Skin of body (tissue), 3 donors: ENCODE measurements at places on chromosomes 5 and 9. TPM values are rescaled to one million over a fixed set of nuclear protein-coding genes. Genes with fewer than 3 reads are reported as not detected.

The INSL6 gene
- not detected for total RNA-seq

The PKD2L2 gene
- total RNA-seq: 0.10 TPM

The C5orf46 gene
- total RNA-seq: 5.0 TPM

The ANKDD1B gene
- 1.6 TPM for total RNA-seq

The PCDHGA4 gene
- total RNA-seq: 2.9 TPM

The PIP5K1B gene
- 5.0 TPM for total RNA-seq

The CDC37L1 gene
- total RNA-seq: 17.4 TPM

The FAXDC2 gene
- 26.7 TPM for total RNA-seq

GRCh38 chr5:10712574-10713366, 48.3 kb downstream of the DAP start:
- no peak for DNase-seq

DNA sequence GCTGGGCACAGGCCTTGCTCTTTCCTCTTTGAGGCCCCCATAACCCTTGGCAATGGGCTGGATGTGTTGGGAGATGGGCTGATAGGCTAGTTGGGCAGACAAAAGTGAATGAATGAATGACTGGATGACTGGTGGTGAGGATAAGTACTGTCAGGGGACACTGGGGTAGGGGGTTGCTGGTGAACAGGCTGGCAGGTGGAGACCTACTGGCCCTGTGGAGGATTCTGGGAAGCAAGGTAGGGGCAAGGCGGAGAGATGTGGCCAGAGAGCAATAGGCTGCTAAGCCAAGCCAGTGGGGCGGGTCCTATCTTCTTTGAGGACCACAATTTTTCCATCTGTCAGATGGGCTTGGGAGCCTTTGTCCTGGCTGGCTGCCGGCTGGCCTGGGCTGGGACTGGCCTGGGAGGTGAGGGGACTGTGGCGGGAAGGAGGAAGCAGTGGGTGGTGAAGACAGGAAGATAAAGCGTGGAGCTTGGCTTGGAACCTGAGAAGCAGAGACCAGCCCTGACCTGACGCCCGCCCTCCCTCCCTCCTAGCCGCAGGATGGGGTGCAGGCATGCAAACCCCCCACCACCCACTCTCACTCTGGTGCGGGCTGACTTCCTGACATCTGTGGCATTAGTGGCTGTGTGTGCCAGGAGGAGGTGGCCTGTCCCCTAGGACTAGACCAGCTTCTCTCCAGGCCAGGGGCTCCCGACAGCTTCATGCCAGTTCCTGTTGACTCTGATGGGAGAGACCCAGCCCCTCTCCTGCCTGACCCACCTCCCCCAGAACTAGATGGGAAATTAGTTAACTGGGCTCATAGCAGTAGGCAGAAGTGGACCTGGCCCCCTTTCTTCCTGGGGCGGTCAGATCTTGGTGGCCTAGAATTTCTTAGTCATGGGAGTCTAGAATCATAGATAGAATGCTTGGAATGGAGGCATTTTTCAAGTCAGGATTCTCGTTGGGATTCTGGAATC, 9.5 kb downstream of the CXXC5 start:
- DNase-seq: no peak

- DNase-seq: no peak
Observed at GRCh38 chr9:108269371-108269770, 586.4 kb downstream of the ACTL7B start.

- DNase-seq: no peak
Observed at GRCh38 chr9:129739432-129739831, 13.4 kb downstream of the PTGES start.

- DNase-seq: no peak
Observed at GRCh38 chr5:39946356-39947045, 521.7 kb upstream of the DAB2 start.

DNA sequence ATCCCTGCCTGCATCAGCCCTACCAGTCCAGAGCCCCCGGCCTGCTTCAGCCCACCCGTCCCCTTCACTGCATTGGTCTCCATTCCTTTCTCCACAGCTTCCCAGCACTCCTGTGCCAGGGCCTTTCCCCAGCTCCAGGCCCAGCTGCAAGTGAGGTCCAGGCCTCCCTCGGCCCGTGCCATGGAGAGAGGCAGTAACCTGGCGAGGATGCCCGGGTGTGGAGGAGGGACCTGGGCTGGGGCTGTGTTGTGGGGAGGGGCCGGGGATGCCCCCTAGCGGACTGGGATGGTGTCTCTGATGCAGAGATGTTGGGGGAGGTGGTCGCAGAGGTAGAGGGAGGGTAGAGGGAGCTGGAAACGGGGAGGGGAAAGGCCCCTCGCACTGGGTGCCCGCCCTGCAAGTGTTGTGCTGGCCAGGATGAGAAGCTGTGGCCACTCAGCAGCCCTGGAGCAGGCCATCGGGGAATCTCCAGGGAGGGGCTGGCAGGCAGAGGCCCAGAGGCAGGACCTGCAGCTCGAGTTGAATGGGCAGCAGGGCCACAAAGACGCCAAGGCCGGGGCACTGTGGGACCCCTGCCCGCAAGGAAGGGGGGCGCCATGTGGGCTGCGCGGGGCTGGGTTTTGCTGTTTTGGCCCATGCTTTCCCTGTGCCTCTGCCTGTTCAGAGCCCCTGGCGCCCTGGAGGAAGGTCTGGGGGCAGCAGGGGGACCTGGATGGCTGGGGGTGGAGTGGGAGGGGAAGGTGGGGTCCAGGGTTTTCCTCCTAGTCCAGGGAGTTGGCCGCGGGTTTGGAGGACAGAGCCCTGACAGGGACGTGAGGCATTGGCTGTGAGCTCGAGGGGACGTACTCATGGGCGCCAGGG, 26.0 kb upstream of the NKD2 start:
- no peak for DNase-seq

GRCh38 chr9:33372900-33373299, 29.5 kb downstream of the AQP7 start:
- DNase-seq: no peak

GRCh38 chr9:135218331-135219225, 131.1 kb downstream of the OLFM1 start:
- no peak for DNase-seq

DNA sequence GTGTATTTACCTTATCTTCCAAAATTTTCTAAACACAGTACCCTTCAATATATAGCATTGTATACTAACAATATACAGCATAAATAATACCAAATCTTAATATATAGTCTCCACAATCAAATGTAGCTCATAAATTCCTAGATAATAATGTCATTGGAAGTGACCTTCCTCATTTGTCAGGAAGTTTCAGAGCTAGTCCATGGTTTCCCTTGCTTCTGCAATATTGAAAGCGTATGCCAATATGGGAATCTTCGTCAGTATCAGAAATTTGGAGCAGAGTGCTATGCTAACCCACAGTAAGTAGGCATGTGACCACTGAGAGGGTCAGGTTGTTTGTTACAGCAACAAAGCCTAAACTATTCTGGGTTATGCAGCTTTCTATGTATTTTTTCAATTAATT, 774.9 kb upstream of the CDH10 start:
- DNase-seq: no peak

GRCh38 chr5:136042665-136043121, 13.9 kb downstream of the TGFBI start:
- no peak for DNase-seq

- DNase-seq: no peak
Observed at GRCh38 chr9:18068900-18069299, 405.1 kb upstream of the ADAMTSL1 start.

- DNase-seq: no peak
Observed at GRCh38 chr5:40441733-40442132, 238.0 kb upstream of the PTGER4 start.

DNA sequence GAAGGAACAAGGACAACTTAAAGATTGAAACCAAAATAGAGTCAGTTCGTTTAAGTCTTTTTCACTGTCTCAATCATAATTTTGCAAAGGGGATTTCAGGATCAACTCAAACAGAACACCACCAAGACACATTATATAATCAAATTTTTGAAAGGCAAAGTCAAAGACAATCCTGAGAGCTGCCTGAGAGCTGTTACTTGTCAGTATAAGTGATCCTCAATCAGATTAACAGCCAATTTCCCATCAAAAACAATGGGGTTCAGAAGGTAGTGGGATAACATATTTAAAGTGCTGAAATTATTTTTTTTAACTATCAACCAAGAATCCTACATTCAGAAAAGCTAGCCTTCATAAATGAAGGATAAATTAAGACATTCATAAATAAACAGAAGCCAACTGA, 19.3 kb upstream of the ABO start:
- no peak for DNase-seq

- DNase-seq: no peak
Observed at GRCh38 chr9:22039258-22039657, 30.2 kb upstream of the CDKN2B start.

DNA sequence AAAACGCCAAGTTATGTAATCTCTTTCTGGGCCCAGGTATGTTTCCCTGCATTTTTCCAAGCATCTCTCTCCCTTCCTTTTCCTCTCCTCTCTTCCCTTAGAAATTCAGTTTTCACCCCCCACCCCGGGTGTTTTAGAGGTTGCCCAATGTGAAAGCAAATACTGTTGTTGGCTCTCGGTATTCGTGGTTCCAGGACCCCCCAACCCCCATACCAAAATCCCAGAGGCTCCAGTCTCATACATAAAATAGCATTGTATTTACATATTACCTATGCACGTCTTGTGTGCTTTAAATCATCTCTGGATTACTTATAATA, 48.8 kb downstream of the ACER2 start:
- DNase-seq: no peak

DNA sequence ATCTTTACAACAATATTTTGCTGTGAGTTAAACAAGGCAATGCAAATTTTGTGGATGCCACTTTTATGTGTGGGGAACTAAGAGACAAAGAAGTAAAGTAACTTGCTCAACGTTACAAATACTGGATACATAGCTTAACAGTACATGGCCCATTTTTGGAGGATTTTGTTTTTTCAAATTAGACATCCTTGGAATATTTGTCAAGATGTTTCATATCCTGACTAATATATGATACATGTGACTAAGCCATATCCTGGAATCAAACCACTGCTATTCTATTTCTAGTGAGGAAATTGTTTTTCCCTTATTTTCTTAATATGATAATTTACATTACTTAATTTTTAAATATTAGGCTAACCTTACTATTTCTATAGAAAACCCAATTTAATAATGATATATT, 529.8 kb downstream of the DMRTA1 start:
- no peak for DNase-seq

GRCh38 chr9:98989036-98990000, 45.6 kb downstream of the COL15A1 start:
- peak; percentile 54 for DNase-seq

- no peak for DNase-seq
Observed at GRCh38 chr9:129617167-129617566, 3.7 kb downstream of the C9orf50 start.

- DNase-seq: no peak
Observed at GRCh38 chr9:132301521-132301920, 53.3 kb downstream of the SETX start.

- DNase-seq: no peak
Observed at GRCh38 chr9:9603345-9603744, 1009.5 kb downstream of the PTPRD start.

DNA sequence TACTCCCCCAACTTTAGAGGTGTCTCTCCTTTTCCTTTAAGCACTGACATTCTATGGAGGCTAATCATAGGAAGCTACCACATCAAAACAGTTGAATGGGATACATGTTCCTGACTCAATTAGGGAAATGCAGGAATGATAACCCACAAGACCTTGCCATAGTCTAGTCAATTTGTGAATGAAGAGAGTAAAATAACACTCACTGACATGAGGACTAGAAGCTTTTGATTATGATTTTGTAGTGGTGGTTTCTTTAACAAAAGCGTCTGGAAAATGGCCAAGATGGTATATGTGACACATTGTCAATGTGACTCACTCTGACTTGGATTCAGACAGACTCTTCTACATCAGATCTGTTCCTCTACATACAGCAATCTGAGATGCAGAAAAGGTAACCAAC, 13.7 kb upstream of the PRELID2 start:
- no peak for DNase-seq

DNA sequence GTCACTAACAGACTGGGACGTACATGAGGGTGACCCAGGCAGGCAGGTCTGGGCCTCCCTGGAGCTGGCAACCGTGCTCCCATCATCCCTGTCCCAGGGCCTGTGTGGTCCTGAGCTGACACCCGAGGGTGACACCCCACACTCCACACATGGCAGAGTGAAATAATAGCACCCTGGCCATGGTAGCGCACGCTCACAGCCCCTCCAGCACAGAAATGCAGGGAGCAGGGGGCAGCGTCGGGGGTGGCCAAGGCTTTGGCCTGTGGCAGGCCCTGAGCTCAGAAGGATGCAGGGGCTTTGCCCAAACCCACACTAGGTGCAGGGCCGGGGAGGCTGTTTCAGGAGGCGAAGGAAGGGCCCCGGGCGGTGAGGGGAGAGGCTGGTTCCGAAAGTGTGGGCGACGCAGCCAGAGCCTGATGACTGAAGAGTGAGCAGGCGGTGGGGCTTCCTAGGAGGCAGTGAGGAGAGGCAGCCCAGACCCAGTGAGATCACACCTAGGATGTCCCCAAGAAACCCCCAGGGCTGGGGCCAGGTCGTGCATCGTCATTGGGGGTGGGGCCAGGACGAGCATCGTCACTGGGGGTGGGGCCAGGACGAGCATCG, 12.9 kb downstream of the OR2V2 start:
- DNase-seq: no peak

GRCh38 chr5:126534553-126534952, 60.5 kb downstream of the ALDH7A1 start:
- DNase-seq: no peak

DNA sequence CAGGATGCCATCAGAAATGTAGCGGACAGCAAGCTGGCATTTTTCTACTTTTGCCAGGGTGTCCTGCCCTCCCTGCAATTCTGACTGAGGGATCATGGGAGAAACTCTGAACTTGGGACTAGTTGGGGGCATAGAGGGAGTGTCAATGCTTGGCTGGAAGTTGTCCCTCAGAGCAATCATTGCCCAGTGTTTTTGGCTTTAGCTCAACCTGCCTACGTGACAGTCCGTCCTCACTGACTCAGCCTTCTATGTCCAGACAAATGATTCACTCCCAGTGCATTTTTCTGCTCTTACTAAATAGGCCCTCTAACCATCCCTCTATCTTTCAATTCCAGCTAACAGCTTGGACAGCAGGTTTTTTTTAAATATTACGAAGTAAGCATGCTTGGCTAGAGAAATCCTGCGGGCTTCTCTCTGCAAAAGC, 627.4 kb downstream of the TLR4 start:
- DNase-seq: no peak

GRCh38 chr5:133841831-133842750, 126.3 kb downstream of the C5orf15 start:
- DNase-seq: no peak

- no peak for DNase-seq
Observed at GRCh38 chr9:114143234-114143633, 12.1 kb upstream of the COL27A1 start.

DNA sequence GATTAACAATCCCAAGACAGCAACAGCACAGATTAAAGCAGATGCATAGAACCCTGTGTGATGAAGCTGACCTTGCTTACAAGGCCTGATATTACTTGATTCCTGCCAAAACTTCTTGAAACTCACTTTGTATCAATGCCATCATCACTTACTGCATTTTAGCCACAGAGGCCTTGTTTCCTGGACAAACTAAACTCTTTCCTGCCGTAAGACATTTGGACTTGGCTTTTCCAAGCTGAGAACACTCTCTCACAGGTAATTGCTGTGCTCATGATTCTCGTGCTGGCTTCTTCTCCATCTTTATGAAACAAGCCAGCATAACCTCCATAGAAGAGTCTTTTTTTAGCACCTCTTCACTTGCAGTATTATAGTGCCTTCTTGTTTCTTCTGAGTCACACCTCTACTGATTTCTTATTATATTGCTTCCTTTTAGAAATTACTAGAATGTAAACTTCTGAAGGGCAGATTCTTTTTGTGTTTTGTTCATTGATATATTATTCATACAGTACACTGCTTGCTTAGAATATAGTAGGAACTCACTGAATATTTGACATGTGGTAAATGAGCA, 456.5 kb upstream of the ZNF608 start:
- no peak for DNase-seq
